ENCODE measurements at places on chromosomes 2 and 18.

- DNase-seq, result no peak
These were observed 240.6 kb downstream of the SOX11 start for GRCh38 chr2:5932556-5933469.

- DNase-seq, result no peak
These were observed 19.9 kb downstream of the SNORC start for GRCh38 chr2:232889876-232890401.

GRCh38 chr2:75290600-75291150 lies 91.4 kb upstream of the TACR1 start:
- DNase-seq, result no peak

DNA sequence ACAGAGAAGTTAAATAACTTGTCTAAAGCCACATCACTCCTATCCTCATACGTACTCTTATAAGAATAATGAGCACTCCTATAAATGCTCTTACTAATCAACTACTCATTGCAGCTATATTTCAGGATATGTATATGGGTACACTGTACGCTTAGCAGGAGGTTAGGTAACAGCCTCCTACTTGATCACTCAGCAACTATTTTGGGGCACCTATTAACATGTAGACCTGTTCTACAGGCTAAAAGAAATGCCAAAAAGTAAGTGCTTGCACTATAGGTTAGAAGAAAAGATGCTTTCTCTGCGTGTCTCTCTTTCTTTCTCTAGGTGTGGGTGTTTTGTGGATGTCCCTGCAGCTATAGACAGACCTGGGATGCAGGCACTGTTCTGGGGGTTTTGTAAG lies 83.1 kb downstream of the TMEM182 start:
- DNase-seq, result no peak

DNA sequence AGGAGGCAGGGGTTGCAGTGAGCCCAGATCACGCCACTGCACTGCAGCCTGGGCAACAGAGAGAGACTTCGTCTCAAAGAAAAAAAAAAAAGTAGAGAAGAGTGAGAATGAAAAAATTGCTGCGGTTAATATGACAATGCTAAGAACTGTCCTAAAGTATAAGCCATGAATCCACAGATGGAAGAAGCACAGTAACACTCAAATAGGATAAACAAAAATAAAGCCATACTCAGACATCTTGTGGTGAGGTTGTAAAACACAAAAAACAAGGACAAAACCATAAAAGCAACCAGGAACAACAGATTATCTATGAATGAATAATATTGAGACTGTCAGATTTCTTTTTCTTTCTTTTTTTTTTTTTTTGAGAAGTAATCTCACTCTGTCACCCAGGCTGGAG lies 23.0 kb downstream of the POLR2D start:
- no peak for DNase-seq

DNA sequence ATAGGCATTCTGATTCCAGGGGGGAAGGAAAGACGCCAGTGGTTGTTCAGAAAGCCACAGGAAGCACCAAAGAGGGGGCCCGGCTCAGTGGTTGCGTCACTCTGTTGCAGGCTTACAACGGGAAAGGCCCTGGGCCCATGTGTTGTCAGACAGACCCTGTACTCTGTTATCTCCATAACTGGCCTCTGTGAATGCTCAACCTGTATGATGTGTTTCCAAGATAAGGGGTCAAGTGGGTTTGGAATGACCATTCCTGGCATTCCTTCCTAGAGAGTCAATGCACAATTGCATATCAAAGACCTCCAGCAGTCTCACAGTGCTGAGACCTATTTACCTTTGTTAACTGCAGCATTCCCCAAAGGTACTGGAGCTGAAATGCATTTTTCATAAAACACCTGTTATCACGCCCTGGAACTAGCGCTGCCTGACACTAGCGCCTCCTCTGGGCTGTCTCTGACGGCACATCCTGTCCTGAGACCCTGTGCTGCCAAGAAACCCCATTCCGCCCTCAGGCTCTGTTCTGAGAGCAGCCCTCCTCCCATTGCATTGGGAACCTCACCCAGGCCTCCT lies 13.2 kb upstream of the LRRFIP1 start:
- DNase-seq, result no peak

- no peak for DNase-seq
These were observed 84.0 kb upstream of the NEUROD1 start for GRCh38 chr2:181764095-181764963.

Measured in D721Med (cell line).